ENCODE measurements at places on chromosomes 11 and 22.

- no peak for DNase-seq
Observed at GRCh38 chr11:11318461-11318860, 34.6 kb downstream of the CSNK2A3 start.

DNA sequence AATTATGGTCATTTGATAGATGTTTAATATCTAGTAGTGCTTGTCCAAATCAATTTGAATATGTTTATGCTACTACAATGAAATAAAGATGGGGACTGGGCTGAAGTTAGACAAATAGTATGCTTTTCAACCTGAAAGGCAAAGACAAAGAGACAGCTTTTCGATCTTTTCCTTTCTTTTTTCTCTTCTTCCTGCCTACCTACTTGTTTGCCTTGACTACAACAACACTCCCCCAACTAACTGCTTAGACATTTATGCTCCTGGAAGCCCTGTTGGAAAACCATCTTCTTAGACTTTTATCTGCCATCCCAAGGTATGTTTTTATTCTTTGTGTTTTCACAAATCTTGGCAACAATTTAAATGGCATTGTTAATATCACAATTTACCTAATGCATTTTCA is 374.4 kb upstream of the DDI1 start:
- no peak for DNase-seq

- DNase-seq = no peak
Observed at GRCh38 chr22:19873960-19874306, 19.3 kb upstream of the GNB1L start.

DNA sequence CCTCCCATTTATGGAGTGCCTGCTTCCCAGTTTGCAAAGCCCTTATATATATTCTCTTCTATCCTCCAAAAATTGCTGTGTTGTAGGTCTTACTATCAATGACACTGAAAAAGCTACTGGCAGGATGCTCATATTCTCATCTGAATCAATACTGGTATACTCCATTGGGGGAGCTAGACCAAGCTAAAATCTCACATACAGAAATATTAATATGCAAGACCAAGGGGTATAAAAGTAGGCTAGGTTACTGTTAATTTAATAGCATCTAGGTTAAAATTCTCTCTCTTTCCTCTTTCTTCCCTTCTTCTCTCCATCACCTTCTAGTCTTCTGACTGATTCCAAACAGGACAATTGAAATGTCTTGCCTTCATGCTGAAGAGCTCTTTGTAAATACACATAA is 17.1 kb upstream of the BDNF start:
- DNase-seq = no peak

DNA sequence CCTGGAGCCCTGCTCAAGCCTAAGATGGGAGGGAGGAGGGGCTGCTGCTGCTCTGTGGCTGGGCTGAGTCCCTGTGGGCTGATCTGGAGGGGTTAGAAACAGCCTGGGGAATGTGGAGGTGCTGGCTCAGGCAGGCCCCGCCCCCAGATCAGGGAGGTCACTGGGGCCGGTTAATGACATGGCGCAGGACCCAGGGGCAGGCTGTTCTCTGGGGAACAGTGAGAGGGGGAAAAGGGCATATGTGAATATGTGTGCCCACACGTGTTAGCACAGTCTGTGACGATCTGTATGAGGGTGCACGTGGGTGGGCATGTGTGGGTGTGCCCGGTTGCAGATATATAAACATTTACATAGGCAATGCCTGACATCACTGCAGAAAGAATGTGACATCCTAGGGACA is 143.5 kb downstream of the MIAT start:
- no peak for DNase-seq

DNA sequence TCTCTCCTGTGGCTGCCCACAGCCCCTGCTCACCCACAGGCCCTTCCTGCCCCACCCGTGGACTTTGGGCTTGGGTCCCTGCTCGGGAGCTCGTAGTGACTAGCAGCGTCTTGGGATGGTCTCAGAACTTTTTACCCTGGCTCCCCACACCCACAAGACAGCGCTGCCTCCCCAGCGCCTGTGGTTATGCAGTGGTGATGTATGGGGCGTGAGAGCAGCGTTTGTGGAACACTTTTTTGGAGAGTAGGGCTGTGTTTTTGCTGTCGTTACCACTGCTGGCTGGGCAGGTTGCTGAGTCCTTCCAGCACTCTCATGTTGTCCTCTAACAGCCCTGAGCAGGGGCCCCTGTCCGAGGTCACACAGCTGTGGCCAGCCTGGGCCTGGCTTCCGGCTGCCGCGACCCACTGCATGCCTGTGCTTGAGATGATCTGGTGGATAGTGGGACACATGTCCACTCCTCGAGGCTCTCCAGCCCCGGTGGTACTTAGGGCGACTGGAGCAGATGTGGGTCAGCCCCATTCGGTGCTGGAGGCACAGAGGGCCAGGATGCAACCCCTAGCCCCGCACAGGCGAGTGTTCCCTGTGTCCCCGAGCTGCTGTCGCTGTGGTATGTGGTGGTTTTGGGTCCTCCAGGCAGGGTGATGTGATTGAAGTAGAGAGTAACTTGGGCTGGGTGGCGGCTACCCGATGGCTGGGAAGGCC is 7.1 kb upstream of the GRAMD4 start:
- DNase-seq = no peak

GRCh38 chr11:45289369-45289768 is 3.2 kb upstream of the SYT13 start:
- DNase-seq = no peak

GRCh38 chr22:36934418-36935312 is 21.2 kb downstream of the CSF2RB start:
- DNase-seq = no peak
